ENCODE measurements at places on chromosomes 1 and 21.

- DNase-seq: no peak
Measured at GRCh38 chr1:150762552-150762951, 3.0 kb downstream of the CTSS start.

DNA sequence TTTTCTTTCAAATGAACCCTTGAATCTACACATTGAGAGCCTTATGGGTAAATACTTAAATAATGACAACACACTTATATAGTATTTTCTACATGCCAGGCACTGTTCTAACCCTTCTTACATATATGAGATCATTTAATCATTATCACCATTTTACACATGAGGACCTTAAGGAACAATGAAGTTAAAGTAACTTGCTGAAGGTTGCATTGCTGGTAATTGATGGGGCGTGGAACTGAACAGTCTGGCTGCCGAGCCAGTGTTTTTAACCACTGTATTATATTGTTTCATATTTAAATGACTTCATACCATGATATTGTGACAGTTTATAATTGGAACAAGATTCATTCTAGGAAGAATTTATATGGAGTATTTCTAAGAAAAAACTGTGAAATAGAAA lies 111.9 kb upstream of the TENT5C start:
- no peak for DNase-seq

DNA sequence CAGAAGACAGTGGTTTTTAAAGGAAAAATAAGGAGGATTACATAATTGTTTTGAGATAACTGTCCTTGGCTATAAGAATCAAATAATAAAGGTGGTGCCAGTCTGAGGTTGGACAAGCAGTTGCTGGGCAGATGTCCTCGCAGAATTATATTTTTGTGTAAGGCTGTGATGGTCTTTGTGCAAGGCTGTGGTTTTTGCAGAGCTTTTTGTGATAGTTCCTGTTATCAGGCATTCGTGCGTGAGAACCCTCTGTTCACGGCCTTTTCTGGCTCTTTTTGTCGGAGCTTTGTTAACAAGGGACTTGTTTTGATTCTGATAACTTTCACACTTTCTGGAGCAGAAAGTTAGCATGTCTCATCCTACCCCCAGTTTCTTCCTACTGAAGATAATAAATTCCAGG lies 33.4 kb downstream of the SH3BP5L start:
- DNase-seq: no peak

DNA sequence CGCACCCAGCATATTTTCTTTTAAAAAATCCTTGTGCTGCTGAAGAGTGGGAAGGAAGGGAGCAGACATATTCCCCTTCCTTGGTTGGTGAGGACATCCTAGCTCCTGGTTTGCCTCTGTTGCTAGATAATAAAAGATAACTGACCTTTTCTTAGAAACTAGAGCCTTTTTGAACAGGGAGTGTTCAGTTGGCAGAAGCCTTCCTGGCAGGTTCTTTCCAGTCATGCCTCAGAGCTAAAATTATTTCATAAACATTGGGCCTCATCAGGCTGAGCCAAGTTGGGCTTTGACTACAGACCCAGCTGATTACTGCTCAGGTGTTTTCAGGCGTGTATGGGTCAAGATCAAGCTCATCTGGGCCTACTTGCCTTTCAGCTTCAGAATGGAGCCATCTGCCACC lies 22.7 kb upstream of the SH3BGRL3 start:
- DNase-seq: no peak

DNA sequence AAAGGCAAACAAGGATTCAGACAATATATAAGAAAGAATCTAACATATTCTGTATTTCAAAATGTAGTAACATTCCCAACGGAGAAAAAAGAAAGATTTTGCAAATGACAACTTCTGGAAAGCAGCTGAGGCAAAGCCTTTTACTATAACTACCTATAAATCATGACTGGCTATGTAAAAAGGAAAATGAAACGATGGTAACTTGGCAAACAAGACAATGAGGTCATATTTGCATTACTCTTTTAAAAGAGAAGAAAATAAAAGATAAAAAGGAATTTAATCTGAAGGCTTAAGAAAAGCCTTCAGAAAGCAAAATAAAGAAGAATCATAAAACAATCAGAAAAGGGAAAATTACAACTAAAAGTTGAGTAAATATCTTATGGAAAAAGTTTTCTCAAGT lies 25.1 kb upstream of the ASPM start:
- DNase-seq: no peak

DNA sequence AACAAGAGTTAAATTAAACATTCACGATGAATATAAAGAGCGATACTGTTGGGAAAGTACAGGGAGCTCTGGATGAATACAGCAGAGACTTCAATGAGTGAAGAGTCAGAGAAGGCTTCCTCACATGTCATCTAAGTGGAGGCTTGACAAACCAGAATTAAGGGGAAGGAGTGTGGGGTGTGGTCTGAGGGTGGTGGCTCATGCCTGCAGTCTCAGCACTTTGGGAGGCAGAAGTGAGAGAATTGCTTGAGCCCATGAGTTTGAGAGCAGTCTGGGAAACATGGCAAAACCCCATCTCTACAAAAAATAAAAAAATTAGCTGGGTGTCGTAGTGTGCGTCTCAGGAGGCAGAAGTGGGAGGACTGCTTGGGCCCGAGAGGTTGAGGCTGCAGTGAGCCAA lies 8.7 kb downstream of the SDHB start:
- no peak for DNase-seq

DNA sequence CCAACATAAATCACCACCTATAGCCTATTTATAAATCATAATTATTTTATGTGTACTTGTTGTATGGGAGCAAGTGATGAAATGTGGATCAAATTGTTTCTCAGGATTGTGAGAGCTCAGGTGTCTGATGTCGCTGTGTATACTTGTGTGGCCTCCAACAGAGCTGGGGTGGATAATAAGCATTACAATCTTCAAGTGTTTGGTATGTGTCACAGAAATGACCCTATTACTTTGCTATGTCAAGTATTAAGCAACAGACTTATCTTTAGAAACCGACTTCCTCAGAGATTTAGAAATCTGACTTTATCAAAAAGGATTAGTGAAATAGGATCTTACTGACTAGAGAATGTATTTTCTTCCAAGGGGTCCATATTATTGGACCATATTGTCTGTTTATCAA lies 280.9 kb downstream of the TPR start:
- DNase-seq: no peak

DNA sequence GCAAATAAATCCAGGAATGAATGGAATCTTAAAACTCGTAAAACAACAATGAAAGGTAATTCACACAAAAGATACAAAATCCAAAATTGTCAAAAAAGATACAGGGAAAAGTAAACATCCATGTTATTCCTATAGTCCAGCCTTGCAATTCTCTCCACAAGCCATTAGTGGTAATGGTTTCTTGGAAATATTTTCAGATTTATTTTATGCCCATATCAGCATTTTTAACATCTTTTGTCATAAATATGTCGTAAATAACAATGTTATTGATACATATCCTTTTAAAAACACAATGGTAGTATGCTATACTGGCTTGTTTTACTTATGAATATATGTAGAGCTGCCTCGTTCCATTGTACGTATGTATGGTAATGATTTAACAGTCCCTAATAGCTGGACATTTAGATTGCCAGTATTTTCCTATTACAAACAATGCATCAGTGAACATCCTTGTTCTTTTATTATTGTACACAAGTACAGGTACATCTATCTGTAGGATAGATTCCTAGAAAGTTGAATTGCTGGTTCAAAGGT lies 30.6 kb downstream of the DNTTIP2 start:
- no peak for DNase-seq

- no peak for DNase-seq
Measured at GRCh38 chr1:18855573-18855972, 3.9 kb downstream of the TAS1R2 start.

DNA sequence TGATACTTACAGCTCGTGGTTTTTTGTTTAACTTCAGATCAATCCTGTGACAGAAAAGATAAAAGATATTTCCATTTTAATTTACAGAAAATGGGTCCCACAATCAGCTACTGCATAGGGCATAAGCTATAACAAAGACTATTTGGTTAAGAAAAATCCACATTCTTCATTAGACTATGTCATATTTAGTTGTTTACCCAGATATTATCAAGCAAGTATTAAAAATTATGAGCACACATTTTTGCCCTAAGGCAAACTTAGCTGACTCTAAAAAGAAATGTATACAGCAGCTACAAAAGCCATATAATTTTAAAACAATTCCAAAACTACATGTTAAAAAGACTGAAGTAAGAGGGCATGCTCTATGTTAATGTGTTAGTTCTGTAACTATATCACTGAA lies 18.7 kb downstream of the MEAF6 start:
- no peak for DNase-seq

DNA sequence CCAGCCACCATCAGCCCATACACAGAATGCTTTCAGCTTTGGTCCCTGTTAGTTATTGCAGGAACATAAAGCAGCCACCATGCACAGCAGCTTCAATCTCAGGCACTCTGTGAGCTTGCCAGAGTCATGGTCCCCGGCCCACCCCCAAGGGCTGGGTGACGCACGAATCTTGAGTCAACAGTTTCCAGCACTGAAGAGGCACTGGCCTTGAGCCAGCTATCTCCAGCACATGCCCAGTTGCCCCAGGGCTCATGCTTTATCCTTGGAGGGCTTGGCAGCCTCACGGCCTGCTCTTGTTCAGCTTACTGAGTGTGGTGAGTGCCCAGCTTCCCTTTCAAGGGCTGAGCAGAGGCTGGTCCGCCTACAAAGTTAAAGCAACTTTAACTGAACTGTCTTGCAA lies 200.7 kb upstream of the RAB4A start:
- DNase-seq: no peak

DNA sequence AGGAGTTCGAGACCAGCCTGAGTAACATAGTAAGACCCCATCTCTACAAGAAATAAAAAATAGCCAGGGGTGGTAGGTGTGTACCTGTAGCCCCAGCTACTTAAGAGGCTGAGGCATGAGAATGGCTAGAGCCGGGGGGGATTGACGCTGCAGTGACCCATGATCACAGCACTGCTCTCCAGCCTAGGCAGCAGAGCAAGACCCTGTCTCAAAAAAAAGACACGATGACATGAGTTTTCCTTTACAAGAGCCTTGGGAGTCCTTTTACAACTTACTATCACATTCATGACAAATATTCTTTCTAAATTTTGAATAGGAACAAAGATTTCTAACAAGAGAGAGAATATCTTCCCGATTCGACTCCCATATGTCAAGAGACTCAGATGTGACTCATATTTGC lies 3.3 kb upstream of the BRWD1 start:
- no peak for DNase-seq

DNA sequence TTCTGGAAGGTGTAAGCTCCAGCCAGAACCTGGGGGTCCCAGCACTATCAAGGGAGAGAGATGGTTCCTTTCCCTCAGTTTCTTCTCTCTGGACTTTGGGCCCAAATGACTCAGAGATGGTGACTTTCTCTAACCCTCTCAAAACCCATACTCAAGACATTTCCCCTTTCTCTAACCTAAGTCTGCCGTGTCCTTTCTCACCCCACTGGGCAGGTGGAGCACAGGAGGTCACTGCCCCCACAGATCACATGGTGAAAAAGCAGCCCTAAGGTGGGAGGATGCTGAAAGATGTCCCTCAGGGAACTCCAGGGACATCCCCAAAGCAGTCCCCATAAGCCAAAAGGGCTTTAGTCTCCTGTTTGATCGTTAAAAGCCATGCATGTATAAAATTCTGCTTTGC lies 173.7 kb downstream of the HIVEP3 start:
- no peak for DNase-seq

DNA sequence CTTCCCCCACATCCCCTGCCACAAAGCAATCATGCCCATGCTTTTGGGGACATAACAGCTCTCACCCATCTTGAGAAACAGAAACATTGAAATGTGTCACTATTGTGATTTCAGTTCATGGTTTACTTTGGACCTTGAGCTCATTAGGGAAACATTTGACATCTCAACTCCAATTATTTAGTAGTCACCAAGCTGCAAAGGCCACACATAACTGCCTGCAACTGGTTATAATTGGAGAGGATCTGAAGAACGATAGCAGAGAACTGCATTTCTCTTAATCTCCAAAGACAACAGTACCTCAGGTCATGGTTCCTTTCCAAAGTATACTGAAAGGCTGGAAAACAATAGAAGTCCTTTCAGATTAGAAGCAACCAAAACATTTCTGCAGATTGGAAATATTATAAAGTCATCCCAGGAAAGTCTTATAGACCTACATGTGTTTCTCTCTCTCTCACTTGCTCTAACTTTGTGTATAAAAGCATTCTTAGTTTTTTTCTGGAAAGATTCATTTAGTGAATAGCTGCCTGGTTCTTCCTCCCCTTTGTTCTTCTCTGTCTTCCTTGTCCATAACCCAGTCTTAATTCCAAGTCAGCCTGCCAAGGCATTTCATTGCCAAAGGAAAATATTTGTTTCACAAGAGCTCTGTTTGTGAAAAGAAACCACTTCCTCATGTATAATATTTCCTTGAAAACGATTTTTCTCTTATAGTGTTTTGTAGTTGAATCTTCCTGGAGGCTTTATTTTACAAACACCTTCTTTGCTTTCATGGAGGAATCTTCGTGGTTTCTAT lies 426.8 kb downstream of the ADGRL2 start:
- no peak for DNase-seq

- no peak for DNase-seq
Measured at GRCh38 chr1:167429612-167430011, 88.7 kb downstream of the CD247 start.

- no peak for DNase-seq
Measured at GRCh38 chr1:155598842-155599331, 11.1 kb upstream of the MSTO1 start.

GRCh38 chr1:215568299-215568692 lies 1.2 kb downstream of the KCTD3 start:
- no peak for DNase-seq

GRCh38 chr1:41889506-41890414 lies 29.0 kb downstream of the HIVEP3 start:
- DNase-seq: no peak

DNA sequence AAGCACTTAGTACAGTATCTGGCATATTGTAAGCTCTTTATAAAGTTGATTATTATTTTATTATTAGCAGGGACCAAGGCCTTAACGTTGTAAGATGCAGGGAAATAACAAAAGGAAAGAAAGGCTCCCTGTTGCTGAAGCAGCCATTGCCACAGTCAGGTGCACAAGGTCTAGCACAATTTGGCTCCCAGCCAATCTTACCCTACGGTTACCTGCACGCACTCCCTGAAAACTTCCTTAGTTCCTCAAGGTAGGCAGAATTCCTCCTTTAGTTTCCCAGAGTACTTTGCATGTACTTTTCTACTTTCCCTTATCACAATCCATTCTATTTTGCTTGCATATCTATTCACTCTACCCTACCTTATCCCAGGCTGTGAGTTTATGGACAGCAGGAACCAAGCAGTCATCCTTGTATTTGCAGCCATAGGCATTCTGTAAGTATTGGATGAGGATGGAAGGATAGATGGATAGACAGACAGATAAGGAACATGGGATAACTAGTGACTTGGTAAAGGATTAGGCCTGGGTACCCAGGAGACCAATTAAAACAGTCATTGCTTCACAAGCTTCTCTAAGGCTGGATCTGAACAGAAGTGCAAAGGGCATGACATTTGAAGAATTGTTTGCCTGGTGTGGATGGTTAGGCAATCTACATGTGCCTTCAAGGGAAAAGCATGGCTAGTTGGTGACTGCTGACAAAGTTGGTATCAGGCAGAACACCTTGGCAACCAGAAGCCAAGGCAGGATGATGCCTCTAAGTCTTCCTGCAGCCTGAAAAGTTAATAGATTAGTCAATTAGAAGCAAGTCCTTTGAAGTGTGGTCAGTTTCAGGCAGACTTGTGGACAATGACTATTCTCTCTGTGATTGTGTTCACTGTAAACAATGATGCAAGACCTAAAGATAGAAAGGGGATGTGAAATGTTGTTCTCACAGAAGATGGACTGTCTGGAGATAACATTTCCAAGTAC lies 20.8 kb upstream of the JAK1 start:
- DNase-seq: no peak

GRCh38 chr1:204151552-204152309 lies at the start of gene ETNK2:
Gene ETNK2 (minus strand): TSS chr1:204152044. CDS start chr1:204151852, 192 bp downstream.
- DNase-seq: no peak

All from stimulated activated CD8-positive, alpha-beta memory T cell treated with anti-CD3 and anti-CD28 coated beads, Interleukin-7, amount 100 ng/mL, for 48 hours (primary cell).